HuH-7 (cell line): ENCODE measurements at places on chromosomes 12 and 14.

DNA sequence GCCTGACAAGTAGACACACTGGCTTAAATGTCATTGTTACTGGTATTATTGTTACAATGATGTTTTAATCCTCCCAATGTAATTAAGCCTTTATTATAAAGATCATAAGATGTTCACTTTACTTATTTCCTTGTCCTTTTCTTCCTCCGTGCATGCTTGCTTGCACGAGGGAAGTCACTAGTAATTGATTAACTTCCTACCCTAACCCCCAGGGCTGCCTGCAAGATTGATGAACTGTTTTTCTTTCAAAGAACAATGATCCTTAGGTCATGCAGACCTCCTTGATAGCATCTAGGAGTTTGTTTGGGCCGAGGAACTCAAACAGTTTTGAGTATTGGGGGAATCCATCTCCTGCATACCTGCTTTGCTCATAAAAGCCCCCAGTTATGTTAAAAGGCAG is 43.0 kb downstream of the GLRX5 start:
- no peak for DNase-seq

DNA sequence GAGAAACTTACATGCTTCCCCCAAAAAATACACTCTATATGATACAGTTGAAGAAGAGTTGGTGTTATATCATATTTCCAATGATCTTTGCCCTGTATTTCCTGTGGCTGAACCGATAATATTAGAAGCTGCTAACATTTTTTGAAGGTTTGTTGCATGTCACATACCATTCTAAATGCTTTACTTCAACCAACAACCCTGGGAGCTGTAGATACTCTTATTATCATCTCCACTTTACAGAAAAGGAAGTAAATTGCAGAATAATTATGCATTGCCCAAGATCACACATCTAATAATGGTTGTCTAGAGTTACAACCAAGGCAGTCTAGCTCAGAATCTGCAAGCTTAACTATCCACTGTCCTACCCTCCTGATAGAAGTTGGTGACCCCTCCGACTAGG is 182.8 kb downstream of the NUAK1 start:
- no peak for DNase-seq

DNA sequence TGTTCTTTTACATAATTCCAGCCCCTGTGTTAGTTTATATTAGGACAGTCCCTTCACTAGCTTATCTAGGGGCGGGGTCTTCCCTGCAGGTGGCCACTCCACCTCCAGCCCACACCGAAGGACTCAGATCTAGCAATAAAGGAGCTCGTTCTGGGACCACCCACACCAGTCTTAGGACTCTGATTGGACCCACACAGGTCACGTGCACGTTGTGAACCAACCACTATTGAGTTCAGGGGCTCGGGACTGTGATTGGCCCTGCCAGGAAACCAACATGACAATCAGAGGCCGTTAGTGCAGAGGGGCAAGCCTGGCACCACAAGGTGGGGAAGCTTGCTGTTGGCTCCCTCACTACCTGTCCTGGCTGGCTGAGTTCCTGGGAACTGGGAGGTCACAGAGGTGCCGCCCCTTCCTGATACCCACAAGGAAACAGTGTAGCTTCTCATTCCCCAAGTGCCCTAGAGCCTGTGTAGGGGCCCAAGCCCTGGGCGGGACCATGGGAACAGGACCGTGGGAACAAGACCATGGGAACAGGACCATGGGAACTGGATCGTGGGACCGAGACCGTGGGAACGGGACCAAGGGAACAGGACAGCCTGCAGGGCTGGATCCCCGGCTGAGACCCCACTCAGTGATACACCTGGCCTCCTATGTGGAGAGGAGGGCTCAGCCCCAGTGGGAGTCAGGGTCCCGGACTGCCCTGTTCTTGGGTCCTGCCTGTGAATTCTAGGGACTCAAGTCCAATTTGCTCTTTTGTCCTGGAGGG is 297.8 kb downstream of the ADGRD1 start:
- DNase-seq = no peak

DNA sequence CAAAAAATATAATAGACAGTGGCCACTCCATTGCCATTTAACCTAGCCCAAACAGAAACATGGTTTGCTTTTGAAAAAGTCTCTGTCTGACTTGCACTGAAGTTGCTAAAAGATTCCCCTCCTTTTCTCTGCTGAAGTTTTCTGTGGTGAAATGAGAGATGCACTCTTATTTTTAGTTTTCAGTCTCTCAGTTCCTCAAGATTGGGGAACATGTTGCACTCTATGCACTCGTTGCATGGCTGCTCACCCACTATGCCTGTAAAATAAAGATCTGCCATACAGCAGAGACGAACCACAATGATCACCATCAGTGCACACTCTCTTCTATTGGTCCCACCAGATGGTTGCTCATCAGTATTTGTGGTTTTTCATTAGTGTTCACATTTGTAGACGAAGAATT is 13.1 kb upstream of the DAAM1 start:
- DNase-seq = no peak

DNA sequence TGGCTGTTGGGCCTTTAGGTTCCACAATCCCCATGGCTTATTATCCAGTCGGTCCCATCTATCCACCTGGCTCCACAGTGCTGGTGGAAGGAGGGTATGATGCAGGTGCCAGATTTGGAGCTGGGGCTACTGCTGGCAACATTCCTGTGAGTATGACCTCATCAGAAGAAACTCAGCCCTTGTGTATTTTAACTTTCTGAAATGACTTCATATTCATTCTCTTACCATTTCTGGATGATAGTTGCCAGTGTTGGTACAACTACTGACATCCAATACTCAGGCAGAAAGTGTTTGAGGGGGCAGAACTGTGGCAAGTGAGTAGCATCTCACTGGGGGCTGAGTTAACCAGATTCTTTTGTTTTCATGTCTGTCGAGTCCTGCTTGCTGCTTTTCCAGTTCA is 2.3 kb downstream of the DAZAP2 start:
- DNase-seq = no peak

DNA sequence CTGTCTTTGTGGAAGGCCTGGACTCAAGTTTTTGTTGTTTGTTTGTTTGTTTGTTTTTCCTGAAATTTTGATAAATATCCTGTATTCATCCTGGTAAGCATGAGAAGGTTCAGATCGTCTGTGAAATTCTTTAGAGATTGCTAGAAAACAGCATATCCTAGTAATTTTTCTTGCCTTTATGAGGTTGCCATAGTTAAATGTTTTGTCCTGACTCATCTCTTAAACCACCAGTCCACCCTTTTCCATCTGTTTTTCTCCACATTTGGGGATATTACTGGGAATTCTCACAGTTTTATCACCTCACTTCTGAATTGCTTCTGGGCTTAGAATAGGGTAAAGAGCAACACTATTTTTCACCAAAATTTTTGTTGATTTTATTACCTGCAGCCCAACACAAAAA is 248.3 kb downstream of the FBXL14 start:
- no peak for DNase-seq

DNA sequence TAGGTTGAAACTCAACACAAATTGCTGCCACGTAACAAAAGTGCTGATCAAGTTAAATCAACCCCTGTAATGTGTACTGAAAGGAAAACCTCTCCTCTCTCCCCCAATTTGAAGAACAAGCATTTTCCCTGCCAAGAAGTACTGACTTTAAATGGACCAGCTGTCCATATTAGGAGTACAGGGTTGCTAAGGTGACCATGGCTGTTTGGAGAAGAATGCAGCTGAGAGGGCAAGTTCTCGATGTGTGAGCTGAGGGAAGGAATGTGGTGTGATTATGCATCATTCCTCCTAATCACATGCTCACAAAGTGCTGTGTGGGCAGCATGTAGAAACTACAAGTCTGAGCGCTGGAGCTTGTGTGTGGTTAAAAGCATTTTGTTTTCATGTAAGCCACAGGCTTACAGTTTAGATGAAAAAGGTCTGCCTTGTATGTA is 50.9 kb upstream of the CCT2 start:
- no peak for DNase-seq

DNA sequence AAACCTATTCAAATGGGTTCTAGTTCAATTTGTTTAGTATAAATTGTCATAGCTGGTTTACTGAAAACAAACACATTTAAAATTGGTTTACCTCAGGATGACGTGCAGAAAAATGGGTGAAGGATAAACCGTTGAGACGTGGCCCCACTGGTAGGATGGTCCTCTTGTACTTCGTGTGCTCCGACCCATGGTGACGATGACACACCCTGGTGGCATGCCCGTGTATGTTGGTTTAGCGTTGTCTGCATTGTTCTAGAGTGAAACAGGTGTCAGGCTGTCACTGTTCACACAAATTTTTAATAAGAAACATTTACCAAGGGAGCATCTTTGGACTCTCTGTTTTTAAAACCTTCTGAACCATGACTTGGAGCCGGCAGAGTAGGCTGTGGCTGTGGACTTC is 8.3 kb downstream of the CALM1 start:
- no peak for DNase-seq

DNA sequence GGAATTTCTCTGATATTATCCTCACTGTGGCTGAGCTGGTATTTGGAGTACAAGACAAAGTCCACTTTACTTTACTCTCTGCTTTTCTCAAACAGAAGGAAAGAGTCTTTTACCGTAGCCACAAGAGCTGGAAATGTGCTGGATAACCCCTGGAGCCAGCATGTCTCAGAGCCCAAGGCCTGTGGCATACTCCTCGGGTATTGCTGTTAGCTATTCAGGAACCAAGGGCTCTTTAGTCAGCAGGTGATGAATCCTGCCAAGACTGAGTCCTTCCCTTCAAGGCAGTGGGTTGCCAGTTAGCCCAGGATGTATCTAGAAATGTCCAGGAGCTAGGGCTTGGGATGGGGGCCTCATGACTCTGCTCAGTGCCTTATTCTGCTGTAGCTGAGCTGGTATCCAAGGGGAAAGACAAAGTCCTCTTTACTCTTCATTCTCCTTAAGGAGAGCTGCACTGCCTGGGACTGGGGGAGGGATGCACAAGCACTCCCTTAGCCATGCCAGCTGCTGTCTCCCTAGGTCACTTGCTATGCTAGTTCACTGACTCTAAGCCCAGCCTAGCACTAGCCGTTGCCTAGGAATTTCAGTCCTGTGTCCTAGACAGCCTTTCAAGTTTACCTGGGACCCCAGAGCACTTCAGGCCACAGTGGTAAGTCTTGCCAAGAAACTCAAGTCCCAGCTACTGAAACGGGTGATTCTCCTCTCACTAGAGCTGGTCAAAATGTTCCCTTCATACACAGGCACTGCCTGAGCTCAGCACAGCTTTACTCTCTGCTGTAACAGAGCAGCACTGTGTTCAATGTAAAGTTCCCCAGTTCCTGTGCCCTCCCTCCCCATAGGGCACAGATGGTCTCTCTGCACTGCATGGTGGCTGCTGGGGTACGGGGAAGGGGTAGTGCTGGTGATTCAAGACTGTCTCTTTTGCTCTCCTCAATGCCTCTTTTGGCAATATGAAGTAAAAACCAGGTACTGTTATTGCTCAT is 136.4 kb downstream of the SLC35F4 start:
- no peak for DNase-seq

- DNase-seq = peak; percentile 32
Observed at GRCh38 chr12:26614011-26614616, 218.9 kb downstream of the ITPR2 start.

DNA sequence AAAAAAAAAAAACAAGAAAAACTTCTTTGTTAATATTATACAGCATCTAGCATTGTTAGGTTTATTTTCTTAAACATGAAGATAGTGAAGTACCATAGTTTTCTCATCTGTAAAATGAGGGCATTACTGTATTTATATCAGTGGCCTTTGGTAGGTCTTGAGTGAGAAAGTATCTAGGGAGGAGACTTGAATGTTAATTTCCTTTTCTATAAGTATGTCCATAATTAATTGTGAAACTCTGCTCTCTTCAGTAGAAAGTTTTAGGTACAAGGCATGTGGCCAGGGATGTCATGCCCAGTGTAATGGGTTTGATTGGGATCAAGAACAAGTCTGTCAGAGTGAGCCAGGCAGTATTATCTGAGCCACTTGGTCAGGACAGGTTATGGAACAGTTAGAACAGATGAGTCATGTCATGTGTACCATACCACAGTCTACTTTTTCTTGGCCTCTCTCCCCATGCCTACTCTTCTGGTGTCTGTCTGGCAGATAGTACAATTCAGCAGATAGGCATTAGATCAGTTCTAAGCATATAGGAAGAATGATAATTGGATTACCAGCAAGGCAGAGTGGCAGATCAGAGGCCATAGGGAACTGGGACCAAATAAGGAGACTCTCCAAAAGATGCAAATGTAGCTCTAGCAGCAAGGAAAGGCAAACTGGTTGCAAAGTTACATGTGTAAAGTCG is 30.4 kb downstream of the FBXO34 start:
- no peak for DNase-seq

DNA sequence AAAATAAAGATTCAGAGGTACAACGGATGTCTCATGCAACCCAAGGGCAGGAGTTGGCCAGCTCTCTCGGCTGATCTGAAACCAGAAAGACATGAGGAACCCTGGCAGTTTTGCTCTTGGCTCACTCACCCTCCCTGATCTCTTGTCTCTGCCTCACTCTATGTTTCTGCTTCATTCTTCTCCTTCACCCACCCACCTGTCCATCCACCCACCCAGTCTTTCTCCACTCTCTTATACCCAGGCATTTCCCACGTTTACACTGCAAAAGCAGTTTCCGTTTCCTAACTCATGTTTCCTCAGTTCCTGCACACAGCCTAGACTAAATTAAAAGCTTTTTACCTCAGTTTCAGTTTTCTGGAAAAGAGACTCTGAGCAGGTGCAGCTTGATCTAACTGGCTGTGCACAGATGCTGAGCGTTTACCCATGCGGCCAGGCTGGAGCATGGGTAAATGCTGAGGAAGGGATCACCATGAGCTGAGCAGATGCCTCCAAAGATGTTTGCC is 157.6 kb downstream of the PRKCH start:
- DNase-seq = no peak

- DNase-seq = no peak
Observed at GRCh38 chr14:67358924-67359774, 455 bp downstream of the ATP6V1D start.

DNA sequence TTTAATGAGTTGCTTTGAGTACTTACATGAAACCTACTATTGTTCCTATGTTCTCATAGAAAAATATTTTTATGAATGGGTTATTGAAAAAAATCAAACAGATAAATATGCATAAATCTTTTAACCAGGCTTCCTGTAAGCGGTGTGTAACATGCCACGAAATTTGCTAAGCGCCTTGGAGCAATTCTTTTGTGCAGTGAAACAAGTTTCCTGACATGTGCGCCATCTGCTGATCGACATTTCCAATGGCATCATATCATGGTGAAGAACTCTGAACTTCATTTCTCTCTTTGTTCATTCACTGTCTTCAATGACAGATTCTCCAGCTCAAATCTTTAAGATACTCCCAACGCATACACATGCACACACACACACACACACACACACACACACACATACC is 145.6 kb upstream of the NAV3 start:
- peak; percentile 10 for DNase-seq

DNA sequence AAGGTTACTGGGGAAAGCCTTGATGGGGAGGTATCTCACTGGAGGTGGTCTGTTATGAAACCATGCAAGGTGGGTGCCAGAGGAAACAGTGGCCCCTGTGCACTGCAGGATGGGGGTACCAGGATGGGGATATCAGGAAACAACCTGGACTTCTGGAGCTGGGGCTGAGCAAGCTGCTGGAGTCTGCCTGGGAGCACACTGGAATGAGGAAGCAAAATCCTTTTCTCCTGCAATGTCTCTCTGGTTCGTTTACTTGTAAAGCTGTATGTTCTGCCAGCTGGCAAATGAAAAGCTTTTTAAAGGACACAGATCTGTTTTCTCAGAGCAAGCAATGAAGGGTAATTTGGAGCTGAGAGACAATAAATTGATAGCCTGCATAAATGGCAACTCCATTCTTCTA is 23.2 kb upstream of the SERPINA1 start:
- no peak for DNase-seq
